Left kidney (tissue), 8 donors: ENCODE measurements at places on chromosomes 6 and 20. TPM values are rescaled to one million over a fixed set of nuclear protein-coding genes. Genes with fewer than 3 reads are reported as not detected.
A peak's percentile ranks its signal among the peaks of the same experiment; 100 is the strongest.

Gene KHDC1L
- polyA plus RNA-seq: 0.62 TPM

Gene NTSR1
- 1.5 TPM for polyA plus RNA-seq

DNA sequence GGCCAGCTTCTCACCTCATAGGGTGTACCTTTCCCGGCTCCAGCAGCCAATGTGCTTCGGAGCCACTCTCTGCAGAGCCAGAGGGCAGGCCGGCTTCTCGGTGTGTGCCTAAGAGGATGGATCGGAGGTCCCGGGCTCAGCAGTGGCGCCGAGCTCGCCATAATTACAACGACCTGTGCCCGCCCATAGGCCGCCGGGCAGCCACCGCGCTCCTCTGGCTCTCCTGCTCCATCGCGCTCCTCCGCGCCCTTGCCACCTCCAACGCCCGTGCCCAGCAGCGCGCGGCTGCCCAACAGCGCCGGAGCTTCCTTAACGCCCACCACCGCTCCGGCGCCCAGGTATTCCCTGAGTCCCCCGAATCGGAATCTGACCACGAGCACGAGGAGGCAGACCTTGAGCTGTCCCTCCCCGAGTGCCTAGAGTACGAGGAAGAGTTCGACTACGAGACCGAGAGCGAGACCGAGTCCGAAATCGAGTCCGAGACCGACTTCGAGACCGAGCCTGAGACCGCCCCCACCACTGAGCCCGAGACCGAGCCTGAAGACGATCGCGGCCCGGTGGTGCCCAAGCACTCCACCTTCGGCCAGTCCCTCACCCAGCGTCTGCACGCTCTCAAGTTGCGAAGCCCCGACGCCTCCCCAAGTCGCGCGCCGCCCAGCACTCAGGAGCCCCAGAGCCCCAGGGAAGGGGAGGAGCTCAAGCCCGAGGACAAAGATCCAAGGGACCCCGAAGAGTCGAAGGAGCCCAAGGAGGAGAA is 10.5 kb downstream of the GNAS-AS1 start:
- no peak for DNase-seq

- peak; percentile 51 for DNase-seq
Measured at GRCh38 chr20:47677635-47678453, 107.4 kb downstream of the SULF2 start.
